ENCODE measurements at places on chromosomes 7 and 10.

DNA sequence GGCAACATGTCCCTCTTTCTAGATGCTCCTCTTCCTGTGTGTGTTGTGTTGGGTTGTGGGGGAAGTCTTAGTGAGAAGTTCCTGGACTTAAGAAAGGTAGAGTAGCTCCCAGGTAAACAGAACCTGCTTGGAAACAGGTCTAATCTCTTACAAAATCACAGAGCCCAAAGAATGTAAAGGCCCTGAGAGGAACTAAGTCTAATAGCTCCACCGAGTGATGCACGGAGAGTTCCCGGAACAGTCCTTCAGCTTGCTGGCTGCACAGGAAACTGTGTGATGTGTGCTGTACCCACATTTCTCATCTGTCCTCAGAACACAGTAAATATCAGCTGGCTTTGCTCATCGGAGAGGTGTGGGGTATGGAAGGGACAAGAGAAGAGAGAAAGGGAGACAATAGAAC, 182.6 kb upstream of the LYZL1 start:
- DNase-seq, result no peak

DNA sequence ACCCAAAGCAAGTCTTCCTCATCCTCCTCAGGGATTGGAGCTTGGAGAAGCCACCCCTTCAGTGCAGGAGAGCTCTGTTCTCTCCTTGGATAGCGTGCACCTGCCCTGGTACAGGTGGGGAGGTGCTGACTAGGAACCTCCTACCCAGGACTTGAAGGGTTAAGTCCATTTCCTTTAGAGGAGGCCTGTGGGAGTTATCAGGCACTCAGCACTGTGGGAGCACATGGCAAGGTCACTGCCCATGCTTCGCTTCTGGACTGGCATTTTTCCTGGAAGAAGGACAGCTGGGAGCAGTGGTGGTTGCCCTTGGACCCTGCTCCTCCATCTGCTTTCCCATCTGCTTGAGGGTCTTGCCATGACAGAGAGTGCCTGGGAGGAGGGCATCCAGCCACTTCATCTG, 142.8 kb downstream of the CXCL12 start:
- DNase-seq, result no peak

DNA sequence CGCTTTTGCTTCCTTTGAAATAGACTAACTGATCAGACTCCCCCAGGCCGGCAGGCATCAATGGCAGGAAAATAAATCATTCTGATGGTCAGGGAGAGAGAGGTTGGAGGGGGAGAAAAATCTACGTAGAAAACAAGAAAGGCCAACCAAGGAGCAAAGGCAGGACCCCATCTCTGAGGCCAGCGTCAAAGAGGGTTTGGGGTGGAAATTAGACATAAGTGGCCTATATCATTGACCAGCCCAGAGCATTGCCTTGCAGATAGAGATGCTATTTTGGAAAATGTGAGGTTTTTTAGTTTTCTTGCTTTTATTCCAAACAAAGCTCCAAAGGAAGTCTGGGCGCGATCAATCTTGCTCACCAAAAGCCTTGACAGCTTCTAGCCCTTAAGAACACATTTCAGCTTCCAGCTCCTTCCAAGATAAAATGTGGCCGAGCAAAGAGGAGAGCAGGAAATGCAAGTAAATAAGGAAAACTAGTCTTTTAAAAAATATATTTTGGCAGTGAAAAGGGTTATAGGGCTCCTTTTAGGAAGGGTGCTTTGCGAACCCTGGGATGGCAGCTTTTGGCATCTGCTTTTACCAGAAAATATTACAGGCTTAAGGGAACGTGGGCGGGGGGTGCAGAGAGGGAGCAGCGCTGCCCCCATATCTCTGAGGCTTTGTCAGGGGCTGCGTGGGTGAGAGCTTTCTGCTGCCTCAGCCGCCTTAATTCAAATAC, 2.0 kb upstream of the HOXA2 start:
- DNase-seq, result no peak

DNA sequence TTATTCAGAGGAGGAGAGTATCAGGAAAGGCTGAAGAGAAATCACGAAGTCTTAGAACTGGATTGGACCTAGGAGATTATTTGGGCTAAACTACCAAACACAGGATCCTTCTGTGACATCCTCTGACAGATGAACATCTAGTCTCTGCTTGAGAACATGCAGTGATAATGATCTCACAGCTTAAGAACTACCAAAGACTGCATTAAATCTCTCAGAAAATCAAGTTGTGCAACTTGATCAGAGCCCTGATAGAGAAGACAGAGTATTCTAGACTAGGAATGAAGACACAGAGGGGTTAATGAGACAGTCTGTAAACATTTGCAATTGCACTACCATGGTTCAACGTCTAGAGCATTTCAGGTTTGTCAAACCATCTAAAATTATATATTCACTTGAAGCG, 37.1 kb upstream of the AGBL3 start:
- DNase-seq, result no peak

GRCh38 chr10:31962826-31963588, 34.4 kb upstream of the ARHGAP12 start:
- no peak for DNase-seq

GRCh38 chr10:125118011-125118611, 42.3 kb downstream of the CTBP2 start:
- DNase-seq, result no peak

- DNase-seq, result no peak
Observed at GRCh38 chr10:127934383-127934782, 27.5 kb downstream of the PTPRE start.

DNA sequence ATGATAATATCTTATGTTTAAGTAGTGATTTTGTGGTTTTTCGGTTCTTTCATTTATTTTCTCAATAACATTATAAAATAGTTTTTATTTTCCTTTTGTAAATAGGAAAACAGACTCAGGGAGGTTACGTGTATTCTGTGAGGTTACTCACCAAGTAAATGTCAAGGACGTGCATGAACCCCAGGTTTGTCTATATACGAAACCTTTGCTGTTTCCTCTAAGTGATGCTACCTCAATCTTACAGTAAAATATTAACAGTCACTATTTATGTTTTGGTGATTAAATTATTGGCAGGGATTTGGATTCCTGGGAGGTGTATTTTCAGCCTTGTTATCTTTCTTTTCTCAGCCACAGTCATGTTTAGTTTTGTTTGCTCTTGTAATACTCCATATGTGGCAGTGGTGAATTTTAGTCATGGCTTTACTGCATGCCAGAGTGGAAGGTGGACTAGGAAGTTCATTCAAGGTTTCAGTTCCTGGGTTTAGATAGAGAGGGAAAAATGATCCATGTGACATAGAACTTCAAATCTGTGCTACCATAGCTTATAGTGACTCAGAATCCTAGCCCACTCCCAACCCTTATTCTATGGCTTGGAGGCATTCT, 139.9 kb downstream of the ARL4A start:
- DNase-seq, result no peak

DNA sequence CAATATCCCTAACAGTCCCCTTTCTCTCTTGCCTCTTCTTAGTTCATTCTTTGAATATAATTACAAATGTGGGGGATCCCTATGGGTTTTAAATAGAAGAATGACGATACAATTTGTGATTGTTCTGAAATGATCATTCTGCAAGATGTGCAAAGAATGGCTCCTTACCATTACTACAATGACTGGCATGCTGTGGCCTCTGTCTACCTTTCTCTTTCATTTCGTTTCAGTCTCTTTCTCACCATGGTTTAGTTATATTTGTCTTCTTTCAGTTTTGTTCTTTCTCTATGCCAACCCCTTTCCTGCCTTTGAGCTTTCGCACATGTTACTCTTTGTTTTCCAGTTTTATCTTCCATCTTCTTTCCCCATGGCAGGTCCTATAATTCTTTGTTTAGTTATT, 176.5 kb downstream of the SUGCT start:
- DNase-seq, result no peak

DNA sequence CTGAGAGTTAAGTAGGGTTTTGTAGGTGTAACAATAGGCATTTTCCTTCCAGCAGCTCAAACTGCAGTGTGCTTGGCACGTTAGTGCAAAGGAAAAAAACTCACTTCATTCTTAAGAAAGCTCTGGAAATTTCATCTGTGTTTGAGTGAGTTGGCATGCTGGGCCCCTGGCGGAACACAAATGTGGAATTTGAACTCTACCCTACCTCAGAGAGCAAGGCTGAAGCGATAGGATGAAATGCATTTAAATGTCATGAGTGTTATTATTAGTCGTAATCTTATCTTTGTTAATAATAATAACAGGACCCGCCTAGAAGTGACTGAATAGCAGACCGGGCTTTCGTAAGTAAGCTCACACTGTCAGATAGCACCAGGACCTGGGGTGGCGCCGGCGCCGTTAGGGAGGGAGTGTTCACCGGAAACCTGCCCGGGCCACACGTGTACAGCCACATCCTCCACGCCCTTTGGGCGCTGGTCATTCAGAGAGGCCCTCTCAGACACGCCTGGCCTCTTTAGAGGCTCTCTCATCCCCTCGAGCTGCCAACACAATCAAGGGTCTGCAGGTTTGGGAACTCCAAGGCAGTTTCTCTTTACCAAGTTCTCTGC, 63.5 kb downstream of the GRK5 start:
- DNase-seq, result peak; percentile 22

- no peak for DNase-seq
Observed at GRCh38 chr10:114367351-114368056, 36.8 kb downstream of the AFAP1L2 start.

- no peak for DNase-seq
Observed at GRCh38 chr7:89618274-89618673, 536.0 kb upstream of the STEAP1 start.

GRCh38 chr7:51279391-51280023, 37.1 kb downstream of the COBL start:
- no peak for DNase-seq

DNA sequence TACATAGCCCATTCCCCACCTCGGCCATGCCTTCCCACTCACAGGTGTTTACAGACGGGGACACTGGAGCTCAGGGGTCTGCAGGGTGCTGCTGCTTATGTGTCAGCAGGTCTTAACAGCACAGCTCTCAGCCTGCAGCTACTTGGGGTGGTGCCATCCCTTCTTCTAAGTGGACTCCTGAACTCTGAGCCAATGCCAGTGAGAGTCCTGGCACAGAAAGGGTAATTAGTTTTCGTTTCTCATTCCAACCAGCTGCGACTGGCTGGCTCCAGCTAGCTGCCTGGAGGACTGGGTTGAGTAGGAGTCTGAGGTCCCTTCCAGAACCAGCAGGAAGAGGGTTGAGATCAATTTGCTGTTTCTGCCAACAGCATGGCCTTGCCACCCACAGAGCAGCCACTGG, 88.3 kb upstream of the AGK start:
- no peak for DNase-seq

GRCh38 chr10:112815269-112816032, 134.6 kb upstream of the TCF7L2 start:
- no peak for DNase-seq

- DNase-seq, result no peak
Observed at GRCh38 chr10:3578159-3578558, 206.8 kb downstream of the KLF6 start.

GRCh38 chr7:16323313-16323712, 98.0 kb downstream of the CRPPA start:
- no peak for DNase-seq

- DNase-seq, result no peak
Observed at GRCh38 chr10:73218431-73219191, 28.4 kb downstream of the DNAJC9 start.

DNA sequence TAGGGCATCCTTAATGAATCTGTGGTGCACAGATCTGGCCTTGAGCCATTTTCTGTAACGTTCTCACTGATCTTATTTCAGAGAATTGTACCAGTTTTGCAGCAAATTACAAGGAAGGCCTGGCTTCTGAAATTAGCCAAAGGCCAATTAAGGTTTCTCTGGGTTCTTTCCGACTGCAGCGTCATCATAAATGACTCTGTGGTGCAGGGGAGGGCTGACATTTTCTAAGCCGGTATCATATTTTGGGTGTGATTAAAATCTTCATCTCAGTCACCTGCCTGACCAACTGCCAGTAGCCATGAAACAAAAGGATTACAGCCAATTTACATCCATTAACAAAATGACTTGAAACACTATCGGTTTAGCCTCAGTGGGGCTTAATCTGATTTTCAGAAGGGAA, 363.7 kb downstream of the ADRA2A start:
- DNase-seq, result no peak

GRCh38 chr10:99984211-99985034, 25.3 kb downstream of the DNMBP start:
- DNase-seq, result no peak

DNA sequence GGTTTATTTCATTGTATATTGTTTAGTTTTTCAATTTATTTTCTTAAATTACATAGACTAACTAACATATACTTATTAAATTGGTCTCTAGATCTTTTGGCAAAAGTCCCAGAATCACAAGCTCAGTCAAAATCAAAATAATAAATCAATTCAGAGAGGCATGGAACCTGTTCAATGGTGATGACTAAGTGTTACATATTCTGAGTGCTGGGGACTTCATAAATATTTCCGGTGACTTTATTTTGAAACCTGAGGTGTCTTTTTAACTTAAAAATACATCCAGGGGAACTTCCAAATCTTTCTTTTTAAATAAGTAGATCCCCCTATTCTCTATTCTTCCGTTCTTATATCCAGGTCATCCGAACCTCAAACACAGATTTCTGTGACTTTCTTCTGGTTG, 89.6 kb upstream of the ZNF804B start:
- no peak for DNase-seq

GRCh38 chr10:104639590-104640338, 1.3 kb upstream of the SORCS3 start:
- no peak for DNase-seq

DNA sequence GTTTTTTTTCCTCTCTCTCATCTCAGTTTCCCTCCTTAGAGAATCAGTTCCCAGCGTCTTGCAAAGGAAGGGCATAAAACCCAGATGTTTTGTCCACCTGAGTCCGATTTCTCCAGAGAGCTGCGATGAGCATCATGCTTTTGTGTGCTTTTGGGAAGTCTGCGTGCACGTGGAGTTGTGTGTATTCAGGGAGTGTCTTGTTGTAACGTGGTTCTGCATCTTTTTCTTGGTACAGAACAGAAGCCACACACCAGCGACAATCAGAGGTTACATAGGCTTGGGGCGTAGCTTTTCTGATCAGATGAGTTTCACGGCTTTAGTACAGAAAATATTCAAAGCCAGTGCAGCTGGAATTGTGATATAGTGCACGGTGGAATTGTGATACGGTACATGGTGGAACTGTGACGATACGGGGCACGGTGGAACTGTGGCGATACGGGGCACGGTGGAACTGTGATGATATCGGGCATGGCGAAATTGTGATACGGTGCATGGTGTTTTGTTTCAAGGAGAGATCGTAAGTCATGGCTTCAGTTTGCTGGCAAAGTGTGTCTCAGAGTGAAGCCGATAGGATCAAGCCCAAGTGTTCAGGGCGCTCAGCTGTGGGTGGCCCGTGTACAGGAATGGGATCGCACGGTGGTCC, 32.8 kb downstream of the FOXK1 start:
- no peak for DNase-seq

GRCh38 chr10:113004069-113004618, 54.1 kb downstream of the TCF7L2 start:
- no peak for DNase-seq

DNA sequence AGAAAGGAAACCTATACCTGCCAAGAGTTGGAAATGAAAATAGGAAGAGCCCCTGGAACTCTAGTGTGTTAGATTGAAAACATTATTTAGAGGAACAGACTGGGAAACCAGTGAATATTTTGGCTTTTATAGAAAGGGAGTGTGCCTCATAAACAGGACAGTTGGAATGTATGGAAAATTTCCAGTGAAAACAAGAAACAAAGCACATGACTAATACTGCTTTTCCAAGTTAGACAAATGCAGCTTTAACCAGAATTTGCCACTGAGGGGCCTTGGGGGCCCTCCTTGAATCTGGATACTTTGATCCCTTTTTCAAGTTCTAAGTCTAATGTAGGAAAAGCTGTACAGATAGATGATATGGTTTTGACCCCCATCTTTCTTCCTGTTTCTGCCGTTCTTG, 21.2 kb downstream of the ITGB8 start:
- no peak for DNase-seq

- DNase-seq, result no peak
Observed at GRCh38 chr10:94361171-94361794, 1.5 kb downstream of the NOC3L start.
